Stimulated activated CD4-positive, alpha-beta T cell treated with anti-CD3 and anti-CD28 coated beads, Interleukin-1b, Interleukin-23, amount 100 ng/mL, for 1 hour (primary cell): ENCODE measurements at places on chromosomes 4 and X.

DNA sequence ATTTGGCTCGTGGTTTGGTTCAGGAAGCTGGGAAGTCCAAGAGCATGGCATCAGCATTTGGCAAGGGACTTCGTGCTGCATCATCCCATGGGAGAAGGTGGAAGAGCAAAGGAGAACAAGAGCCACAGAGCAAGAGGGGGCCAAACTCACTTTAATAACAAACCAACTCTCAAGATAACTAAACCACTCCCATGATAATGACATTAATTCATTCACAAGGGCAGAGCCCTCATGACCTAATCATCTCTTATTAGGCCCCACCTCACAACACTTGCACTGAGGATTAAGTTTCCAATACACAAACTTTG, 113.4 kb upstream of the ATXN3L start:
- DNase-seq: no peak

DNA sequence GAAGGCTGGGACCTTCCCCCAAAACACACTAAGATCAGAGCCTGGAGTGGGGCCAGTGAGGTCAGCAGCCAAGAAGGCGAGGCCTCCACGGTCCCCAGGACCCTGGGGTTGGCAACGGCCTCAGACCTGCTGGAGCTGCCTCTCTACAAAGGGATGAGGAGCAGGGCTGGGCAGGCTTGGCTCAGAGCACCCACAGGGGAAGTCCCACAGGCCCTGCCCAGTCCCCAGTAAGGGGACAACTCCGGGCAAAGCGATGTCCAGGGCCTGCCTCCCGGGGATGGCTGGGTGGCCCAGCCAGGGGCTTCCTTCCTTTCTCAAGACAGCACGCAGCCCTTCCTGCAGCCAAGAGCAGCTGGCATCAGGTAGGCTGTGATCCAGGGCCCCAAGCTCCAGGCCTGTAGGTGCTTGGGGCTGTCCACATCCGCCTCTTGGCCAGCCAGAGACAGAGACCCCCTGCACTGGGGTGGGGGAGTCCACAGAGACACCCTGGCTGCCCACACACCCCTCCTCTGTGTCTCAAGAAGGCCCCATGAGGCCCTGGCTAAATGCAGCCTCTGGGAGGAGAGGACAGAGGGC, 5.7 kb downstream of the MXD4 start:
- DNase-seq: no peak

DNA sequence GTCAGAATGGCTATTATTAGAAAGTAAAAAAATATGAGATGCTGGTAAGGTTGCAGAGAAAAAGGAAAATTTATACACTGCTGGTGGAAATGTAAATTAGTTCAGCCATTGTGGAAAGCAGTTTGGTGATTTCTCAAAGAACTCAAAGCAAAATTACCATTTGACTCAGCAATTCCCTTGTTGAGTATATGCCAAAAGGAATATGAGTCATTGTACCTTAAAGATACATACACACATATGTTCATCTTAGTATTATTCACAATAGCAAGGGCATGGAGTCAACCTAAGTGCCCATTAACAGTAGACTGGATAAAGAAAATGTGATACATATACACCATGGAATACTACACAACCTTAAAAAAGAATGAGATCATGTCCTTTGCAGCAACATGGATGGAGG, 148.2 kb downstream of the COMMD8 start:
- no peak for DNase-seq

DNA sequence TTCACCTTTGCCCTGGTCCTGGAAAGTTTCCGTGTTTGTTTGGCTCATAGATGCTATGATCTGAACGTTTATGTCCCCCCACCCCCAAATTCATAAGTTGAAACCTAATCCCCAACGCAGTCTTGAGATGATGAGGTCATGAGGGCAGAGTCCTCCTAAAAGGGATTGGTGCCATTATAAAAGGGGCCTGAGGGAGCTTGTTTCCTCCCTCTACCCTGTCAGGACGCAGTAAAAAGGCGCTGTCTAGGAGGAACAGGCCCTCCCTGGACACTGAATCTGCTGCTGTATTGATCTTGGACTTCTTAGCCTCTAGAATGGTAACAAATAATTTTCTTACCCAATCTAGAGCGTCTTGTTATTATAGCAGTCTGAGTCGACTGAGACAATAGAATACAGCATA, 2190.6 kb upstream of the TENM3 start:
- no peak for DNase-seq

GRCh38 chr4:150069353-150069752, 8.9 kb upstream of the DCLK2 start:
- DNase-seq: no peak

GRCh38 chr4:166535865-166536264, 662.8 kb downstream of the TLL1 start:
- DNase-seq: no peak

DNA sequence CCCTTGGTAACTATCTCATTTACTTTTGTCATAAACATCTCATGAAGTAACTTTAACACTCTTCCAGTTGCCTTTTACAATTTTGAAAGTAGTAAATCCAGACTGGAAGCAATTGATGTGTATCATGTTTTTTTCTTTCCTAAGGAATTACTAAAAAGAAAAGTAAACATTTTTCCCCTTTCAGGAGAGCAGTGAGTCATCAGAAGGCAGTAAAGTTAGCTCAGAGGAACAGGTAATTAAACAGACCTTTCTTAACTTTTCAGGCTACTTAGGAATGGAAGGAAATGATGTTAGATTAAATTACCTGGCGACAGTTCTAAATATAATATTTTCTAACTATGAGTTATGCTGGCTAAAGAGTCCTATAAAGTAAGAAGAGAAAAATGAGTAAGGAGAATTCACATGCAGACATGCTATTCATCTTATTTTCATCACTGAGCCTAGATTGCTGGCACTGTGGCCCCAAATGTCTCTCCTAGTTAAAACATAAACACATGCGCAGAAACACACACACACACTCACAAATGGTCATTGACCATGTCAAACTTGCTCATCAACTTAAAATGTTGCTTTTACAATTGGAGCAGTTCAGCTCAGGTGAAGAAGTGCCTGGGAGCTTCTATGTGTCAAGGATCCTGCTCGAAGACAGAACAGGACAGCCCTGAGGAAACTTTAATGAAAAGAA, 9.3 kb downstream of the DMP1 start:
- no peak for DNase-seq

GRCh38 chrX:96182366-96182765, 502.3 kb upstream of the DIAPH2 start:
- no peak for DNase-seq

DNA sequence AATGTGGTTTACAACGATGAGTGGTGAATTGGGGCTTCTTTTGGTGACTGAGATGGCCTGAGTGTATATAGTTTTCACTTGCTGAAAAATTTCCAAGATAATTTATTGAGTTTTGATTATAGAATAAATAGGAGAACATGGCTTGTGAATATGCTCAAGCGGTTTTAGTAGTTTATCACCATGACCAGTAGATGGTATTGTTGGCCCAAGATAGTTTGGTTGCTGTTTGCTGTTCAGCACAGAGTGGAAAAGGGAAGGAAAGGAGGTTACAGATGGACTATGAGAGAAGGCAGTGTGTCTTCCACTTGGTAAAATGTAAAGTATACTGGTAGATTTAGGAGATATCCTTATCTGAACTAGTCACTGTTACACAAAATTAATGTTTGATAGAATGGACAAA, 55.8 kb upstream of the POU4F2 start:
- no peak for DNase-seq

- DNase-seq: no peak
These were observed 160.1 kb upstream of the GYPA start for GRCh38 chr4:144300616-144301015.

GRCh38 chr4:168907119-168907698, 102.8 kb downstream of the CBR4 start:
- no peak for DNase-seq

DNA sequence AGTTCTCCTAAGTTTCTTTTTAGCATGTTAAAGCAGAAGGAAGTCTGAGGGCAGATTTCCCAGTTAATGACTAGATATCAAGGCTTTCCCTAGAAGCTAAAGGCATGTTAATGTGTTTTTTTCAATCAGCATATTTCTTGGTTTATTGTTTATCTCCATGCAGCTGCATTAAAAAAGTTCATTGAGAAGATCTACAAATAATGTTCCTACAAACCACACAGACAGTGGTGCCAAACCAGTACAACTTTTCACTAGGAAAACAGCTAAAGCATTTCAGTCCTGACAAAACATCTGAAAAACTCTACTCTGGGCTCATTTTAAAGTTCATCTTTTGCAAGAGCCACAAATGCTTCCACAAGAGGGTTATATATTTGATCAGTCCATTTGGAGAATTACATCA, 320.0 kb downstream of the ADGRL3 start:
- no peak for DNase-seq

GRCh38 chr4:113821856-113822255, 60.3 kb upstream of the CAMK2D start:
- no peak for DNase-seq

DNA sequence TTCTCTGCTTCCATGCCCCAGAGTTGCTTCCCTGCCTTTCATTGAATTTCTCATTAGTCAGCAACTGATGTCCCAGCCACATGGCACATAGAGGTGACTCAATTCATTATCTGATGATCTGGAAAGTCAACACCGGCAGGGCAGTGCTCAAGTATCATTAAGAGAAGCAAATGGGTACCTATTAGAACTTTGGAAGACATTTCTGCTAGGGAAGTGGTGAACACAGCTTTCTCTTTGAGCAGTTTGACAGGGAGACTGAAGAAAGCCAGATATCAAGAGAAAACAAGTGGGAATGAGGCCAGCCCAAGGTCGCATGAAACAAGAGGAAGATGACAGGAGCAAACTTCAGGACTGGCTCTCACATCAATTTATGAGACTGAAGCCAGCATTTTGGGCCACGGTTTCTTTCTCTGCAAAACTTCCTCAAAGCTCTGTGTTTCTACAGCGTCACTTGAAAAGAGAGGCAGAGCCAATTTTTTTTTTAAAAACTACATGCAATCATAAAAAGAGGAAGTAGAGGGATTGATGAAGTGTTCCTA, 108.3 kb upstream of the RPS6KA3 start:
- no peak for DNase-seq

- DNase-seq: no peak
These were observed 86.5 kb downstream of the MAGED4 start for GRCh38 chrX:52271206-52271605.

GRCh38 chr4:158193171-158193749, 17.0 kb upstream of the TMEM144 start:
- no peak for DNase-seq
